ENCODE measurements at places on chromosomes 2 and 18. TPM values are rescaled to one million over a fixed set of nuclear protein-coding genes. Genes with fewer than 3 reads are reported as not detected.

The PARD6G gene
- total RNA-seq = 0.33 TPM

GRCh38 chr2:147538088-147538487 is 306.7 kb upstream of the ACVR2A start:
- no peak for DNase-seq

- no peak for DNase-seq
These were observed 49.3 kb downstream of the HIBCH start for GRCh38 chr2:190270298-190270697.

DNA sequence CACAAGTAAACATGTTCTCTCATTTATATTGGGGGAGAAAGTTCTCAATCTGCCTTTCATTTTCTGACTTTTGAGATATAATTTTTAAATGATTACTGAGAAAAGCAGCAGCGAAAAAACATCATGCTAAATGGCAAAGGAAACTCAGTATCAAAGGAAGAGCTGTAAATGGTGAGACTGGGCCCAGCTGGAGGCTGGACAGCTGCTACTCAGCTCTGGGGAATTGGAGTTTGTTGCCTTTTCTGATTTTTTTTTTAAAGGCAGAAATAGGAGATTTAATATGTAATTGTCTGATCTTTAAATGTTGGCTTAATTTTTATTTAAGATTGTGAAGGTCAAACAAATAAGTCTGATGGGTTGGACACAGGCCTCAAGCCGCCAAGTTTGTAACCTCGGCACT is 137.1 kb upstream of the TACR1 start:
- no peak for DNase-seq

DNA sequence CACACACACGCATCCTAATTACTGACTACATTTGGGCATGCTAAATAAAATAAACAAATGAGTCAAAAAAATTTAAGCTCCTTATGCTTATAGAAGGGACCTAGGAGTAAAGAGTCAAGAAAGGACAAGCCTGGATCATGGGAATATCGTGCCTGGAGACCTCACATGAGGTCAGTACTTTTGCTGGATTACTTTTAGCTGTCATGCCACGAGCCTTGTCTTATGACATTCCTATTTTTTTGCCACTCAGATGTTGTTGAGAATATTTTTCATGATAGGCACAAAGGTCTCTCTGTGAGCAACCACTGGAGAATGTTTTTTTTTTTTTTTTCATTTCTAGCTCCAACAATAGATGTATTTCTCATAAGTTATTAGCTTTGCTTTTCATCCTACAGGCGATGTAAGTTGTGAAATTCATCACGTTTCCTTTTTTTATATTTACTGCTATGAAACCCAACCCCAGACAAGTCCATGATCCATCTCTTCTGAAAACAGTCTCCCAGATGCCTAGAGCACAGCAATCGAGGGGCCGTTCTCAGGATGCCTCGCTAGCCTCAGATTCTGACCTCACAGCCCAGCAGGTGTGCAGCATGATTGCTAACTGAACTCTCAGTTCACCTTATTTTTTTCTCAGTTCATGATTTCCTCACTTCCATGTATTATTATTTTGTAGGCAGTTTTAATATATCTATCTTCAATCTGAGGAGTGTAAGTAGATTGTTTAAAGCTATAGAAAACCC is 464.5 kb downstream of the IRS1 start:
- DNase-seq = no peak

Measured in activated CD4-positive, alpha-beta memory T cell treated with anti-CD3 and anti-CD28 coated beads, Interleukin-2, amount 10 ng/mL, durations not matched to agents 7 days and 5 days (primary cell).